Suprapubic skin (tissue), 4 donors: ENCODE measurements at places on chromosomes 6 and 20. TPM values are rescaled to one million over a fixed set of nuclear protein-coding genes. Genes with fewer than 3 reads are reported as not detected.

- no peaks in the 10 kb centered on the region for H3K36me3 ChIP-seq
- no peak overlapping the region for H3K27ac ChIP-seq
- H3K4me3 ChIP-seq = no peak overlapping the region
- H3K4me1 ChIP-seq = peaks cover 14% of the 10 kb centered on the region
- DNase-seq = no peak
- no peaks in the 10 kb centered on the region for H3K27me3 ChIP-seq
Observed at GRCh38 chr6:113352029-113352801, 504.9 kb upstream of the MARCKS start.

- H3K4me3 ChIP-seq = peak within 1 kb of the TSS; percentile 66
- H3K27me3 ChIP-seq = peaks cover 57% of the 10 kb centered on the region
- H3K4me1 ChIP-seq = peaks cover 47% of the 10 kb centered on the region
- no peaks in the 10 kb centered on the region for H3K36me3 ChIP-seq
- H3K27ac ChIP-seq = peak within 1 kb of the TSS; percentile 31
Observed at GRCh38 chr20:57266291-57267157, at the start of gene BMP7. BMP7 (minus strand) TSS chr20:57266641; CDS start chr20:57266122, 519 bp downstream.

DNA sequence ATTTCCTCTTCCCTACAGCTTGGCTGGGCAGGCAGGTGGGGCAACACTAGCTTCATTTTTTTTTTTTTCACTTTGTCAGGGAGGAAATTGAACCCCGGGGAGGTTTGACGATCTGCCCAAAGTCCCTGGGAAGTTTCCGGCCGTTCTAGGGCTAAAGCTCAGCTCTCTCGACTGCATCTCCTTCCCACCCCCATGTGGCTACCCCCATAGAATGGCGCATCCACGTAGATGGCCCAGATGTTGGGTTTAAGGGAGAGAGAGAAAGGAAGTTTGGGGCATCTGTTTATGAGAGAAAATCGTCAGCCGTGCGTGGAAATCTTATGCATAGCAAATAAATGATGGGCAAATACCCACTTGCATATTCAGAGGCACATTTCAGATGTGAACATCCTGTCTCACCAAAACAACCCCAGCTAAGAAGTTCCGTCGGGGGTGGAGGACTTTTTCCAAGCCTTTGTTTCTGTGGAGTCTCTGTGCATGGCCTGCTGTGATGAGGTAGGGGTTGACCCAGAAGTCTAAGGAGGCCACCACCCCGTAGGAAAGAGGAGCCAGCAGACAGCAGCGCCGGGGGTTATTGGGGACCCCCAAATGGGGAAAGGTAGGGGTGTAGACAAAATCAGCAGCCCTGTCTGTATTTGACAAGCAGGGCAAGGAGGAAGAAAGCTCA lies 40.5 kb upstream of the ZNF831 start:
- no peak overlapping the region for H3K27ac ChIP-seq
- H3K27me3 ChIP-seq = peaks cover 19% of the 10 kb centered on the region
- DNase-seq = no peak
- H3K4me3 ChIP-seq = no peak overlapping the region
- H3K36me3 ChIP-seq = no peaks in the 10 kb centered on the region

- no peak overlapping the region for H3K27ac ChIP-seq
- no peak for DNase-seq
- H3K4me3 ChIP-seq = no peak overlapping the region
- H3K27me3 ChIP-seq = no peaks in the 10 kb centered on the region
Observed at GRCh38 chr6:56863366-56863765, 91.5 kb upstream of the BEND6 start.

DNA sequence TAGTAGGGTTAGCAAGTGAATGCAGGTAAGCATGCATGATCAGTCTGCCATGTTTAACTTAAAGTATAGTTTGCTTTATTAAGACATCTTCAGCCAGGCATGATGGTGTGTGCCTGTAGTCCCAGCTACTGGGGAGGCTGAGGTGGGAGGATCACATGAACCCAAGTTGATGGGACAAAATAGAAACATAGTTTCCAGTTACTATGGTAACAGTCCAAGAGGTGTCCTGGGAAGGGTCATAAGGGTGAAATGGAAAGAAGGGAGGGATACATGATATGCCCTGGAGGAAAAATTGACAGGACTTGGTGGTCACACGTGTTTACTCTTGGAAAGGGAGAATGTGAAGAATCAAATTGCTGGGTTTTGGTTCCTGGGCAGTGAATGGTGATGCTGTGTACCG lies 139.6 kb downstream of the SULF2 start:
- no peaks in the 10 kb centered on the region for H3K27me3 ChIP-seq
- H3K4me1 ChIP-seq = no peaks in the 10 kb centered on the region
- peaks cover 87% of the 10 kb centered on the region for H3K36me3 ChIP-seq
- no peak overlapping the region for H3K4me3 ChIP-seq
- no peak for DNase-seq
- no peak overlapping the region for H3K27ac ChIP-seq

- H3K27ac ChIP-seq = no peak overlapping the region
- no peak overlapping the region for H3K4me3 ChIP-seq
- H3K27me3 ChIP-seq = no peaks in the 10 kb centered on the region
Observed at GRCh38 chr6:12208190-12208589, 82.0 kb upstream of the EDN1 start.

DNA sequence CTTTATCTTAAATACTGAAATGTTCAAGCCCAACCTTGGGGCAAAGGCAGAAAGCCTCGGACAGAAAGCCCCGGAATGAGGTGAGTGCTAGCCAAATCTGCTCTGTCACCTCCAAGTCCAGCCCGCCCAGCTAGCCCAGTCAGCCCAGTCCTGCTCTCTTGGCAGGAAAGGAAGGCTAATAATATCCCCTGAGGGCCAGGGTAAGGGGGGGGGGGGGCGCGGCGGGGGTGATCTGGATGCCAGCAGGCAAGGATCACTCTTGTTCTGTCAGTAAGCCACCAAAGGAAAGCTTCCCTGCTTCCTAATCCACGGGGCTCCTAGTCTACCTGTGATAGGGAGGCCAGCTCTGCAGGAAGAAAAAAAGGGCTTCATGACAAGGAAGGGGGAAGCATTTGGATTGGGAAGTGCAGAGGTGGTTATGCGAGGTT lies 1.1 kb downstream of the NDRG3 start:
- no peak for DNase-seq
- no peaks in the 10 kb centered on the region for H3K27me3 ChIP-seq
- peaks cover 20% of the 10 kb centered on the region for H3K4me1 ChIP-seq
- no peaks in the 10 kb centered on the region for H3K36me3 ChIP-seq
- H3K4me3 ChIP-seq = peak overlapping the region; percentile 89

GRCh38 chr6:107435798-107436197 lies 23.6 kb downstream of the PDSS2 start:
- no peak overlapping the region for H3K4me3 ChIP-seq
- H3K4me1 ChIP-seq = peaks cover 3% of the 10 kb centered on the region
- H3K27ac ChIP-seq = no peak overlapping the region

GRCh38 chr6:2866171-2866846 lies 24.6 kb upstream of the SERPINB1 start:
- no peaks in the 10 kb centered on the region for H3K36me3 ChIP-seq
- H3K4me3 ChIP-seq = no peak overlapping the region
- no peak overlapping the region for H3K27ac ChIP-seq
- H3K4me1 ChIP-seq = peaks cover 12% of the 10 kb centered on the region
- no peak for DNase-seq

DNA sequence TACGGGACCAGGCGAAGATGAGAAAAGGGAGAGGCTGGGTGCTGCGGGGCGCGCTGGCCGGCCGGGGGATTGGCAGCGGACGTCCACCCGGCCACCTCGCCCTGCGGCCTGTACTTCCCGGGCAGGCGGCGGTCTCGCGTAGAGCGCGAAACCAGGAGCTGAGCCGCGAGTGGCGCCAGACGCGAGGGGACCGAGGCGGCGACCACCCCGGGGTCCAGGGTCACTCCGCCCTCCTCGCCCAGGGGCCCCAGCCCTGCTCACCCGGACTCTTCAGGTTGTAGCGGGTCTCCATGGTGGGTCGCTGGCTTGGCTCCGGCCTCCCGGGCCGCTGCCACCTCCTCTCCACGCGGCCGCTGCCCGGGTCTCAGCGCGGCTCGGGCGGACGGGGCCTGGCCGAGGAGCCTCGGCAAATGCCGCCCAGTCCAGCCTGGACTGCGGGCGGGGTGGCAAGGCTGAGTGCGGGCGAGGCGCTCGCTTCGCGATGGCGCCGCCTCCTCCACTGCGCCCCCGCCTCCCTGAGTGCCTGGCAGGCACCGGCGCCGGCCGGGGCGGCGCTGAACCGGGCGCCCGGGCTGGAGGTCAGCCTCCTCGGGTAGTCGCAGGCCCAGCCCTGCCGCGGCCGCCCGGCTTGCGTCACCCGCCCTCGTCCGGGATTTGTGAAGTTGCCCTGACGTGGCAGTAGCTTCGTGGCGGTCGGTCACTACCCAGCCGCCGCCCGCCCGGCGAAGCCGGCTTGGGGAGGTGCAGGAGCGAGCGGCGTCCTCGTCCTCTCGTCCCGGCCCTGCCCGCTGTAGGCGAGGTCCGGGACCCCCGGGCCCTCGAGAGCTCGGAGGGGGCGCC lies at the start of gene UBE2J1:
Gene UBE2J1 (minus strand): TSS at position 445 of the 840 bp plus-strand sequence. CDS start 153 bp downstream, at position 292.
- H3K36me3 ChIP-seq = no peaks in the 10 kb centered on the region
- peak within 1 kb of the TSS; percentile 82 for H3K4me3 ChIP-seq
- peak within 1 kb of the TSS; percentile 97 for H3K27ac ChIP-seq
- H3K4me1 ChIP-seq = peaks cover 29% of the 10 kb centered on the region
- H3K27me3 ChIP-seq = no peaks in the 10 kb centered on the region

GRCh38 chr6:167668019-167668753 lies 158.5 kb upstream of the AFDN start:
- H3K36me3 ChIP-seq = no peaks in the 10 kb centered on the region
- peaks cover 20% of the 10 kb centered on the region for H3K27me3 ChIP-seq
- DNase-seq = no peak
- H3K4me1 ChIP-seq = no peaks in the 10 kb centered on the region
- no peak overlapping the region for H3K27ac ChIP-seq

DNA sequence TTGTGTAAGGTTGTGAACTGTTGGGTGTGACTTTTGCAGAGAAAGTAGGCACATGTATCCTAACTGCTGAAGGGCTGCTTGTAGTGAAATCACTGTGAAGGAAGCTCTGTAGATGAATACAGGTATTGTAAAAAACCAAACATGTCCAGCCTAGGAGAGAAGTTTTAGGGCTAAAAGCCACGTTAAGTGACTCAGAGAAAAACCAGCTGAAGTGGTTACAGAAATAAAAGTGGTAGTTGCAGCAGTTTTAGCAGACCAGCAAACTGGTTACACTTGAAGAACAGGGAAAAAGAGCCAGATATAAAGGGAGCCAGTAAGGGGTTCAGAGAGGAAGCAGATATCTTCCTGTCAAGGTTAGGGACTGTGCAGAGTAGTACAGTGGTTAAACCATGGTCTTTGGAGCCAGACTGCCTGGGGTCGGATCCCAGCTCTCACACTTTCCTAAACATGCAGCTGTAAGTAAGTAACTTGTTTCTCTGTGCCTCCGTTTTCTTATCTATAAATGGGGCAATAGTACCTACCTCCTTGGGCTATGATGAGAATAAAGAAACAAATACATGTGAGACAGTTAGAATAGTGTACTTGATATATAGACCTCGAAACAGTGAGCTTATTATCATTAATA lies 33.8 kb upstream of the RNF8 start:
- H3K4me1 ChIP-seq = no peaks in the 10 kb centered on the region
- peaks cover 78% of the 10 kb centered on the region for H3K36me3 ChIP-seq
- no peak for DNase-seq
- no peak overlapping the region for H3K4me3 ChIP-seq
- no peaks in the 10 kb centered on the region for H3K27me3 ChIP-seq

GRCh38 chr6:99393366-99393697 lies 663 bp downstream of the COQ3 start:
- H3K27ac ChIP-seq = no peak overlapping the region
- peak overlapping the region; percentile 87 for H3K4me3 ChIP-seq
- no peaks in the 10 kb centered on the region for H3K27me3 ChIP-seq
- no peak for DNase-seq
- H3K4me1 ChIP-seq = peaks cover 9% of the 10 kb centered on the region

- H3K36me3 ChIP-seq = no peaks in the 10 kb centered on the region
- no peak overlapping the region for H3K4me3 ChIP-seq
- no peak overlapping the region for H3K27ac ChIP-seq
- H3K4me1 ChIP-seq = peaks cover 17% of the 10 kb centered on the region
- no peak for DNase-seq
- peaks cover 48% of the 10 kb centered on the region for H3K27me3 ChIP-seq
Observed at GRCh38 chr6:26323525-26324294, 41.3 kb upstream of the BTN3A2 start.

DNA sequence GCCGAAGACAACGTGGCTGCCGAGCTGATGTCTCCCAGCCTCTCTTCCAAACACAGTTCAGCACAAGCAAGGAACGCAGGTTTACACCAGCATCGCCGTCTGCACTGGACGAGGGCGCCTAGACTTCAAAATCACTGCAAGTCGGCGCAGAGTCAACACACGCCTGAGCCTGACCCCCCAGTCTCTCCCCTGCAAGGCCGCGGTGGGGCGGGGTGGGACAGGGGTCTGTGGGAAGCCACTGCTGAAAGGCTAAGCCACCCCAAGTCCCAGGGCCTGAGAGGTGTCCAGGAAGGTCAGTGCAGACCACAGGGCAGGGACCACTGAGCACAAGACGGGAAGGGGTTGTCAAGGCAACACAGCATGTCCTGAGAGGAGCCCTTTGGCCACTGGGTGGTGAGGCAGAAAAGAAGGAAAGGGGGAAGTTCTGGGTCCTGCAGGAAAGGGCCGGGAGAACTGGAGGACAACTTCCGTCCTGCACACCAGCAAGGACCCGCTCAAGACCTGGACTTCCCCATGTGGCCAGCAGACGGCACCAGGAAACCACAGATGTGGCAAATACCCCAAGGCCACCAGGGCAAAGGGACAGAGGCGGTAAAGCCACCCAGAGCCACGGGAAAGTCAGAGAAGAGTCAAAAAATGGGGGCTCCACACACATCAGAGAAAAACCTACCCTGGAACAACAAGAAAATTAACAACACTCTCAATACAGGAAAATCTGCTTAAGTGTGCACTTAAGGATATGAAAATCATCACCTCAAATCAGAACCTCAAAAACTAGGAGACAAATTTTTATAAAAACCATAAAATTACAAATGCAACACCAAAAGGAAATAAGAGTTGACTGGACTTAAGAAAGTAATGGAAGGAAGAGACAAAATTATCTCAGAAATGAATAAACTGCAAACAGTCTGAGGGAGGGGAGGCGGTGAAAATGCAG lies 84.8 kb downstream of the TAF4 start:
- H3K4me3 ChIP-seq = no peak overlapping the region
- H3K36me3 ChIP-seq = peaks cover 45% of the 10 kb centered on the region
- H3K27ac ChIP-seq = no peak overlapping the region
- H3K27me3 ChIP-seq = no peaks in the 10 kb centered on the region
- H3K4me1 ChIP-seq = no peaks in the 10 kb centered on the region

DNA sequence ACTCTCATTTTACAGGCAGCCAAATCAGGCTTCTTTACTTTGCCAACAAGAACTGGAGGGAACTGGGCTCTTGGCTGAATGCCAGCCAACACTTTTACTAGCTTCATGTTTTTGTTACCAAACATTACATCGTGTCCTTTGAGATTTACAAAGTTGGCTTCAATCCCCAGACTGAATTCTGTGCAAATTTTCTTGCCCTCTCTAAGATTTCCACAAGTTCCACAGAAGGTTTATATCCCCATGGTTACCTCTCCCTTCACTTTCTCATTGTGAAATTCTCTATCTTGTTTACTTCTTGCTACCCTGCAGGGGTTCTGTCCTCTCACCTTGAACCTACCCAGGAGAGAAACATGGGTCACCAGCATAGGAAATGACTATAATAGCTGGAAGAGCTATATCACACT lies 37.6 kb upstream of the PLCB1 start:
- no peaks in the 10 kb centered on the region for H3K36me3 ChIP-seq
- H3K4me1 ChIP-seq = peaks cover 15% of the 10 kb centered on the region
- peak; percentile 75 for DNase-seq
- H3K4me3 ChIP-seq = no peak overlapping the region
- H3K27me3 ChIP-seq = no peaks in the 10 kb centered on the region

Gene PRL
- not detected for total RNA-seq

Gene ZC2HC1B
- total RNA-seq = not detected

Gene ELOVL2
- total RNA-seq = 0.18 TPM

Gene OR2H1
- not detected for total RNA-seq

Gene KCNK16
- total RNA-seq = not detected

Gene RIN2
- total RNA-seq = 68.2 TPM

Gene FAM162B
- total RNA-seq = 1.4 TPM

Gene VSX1
- not detected for total RNA-seq

Gene RFX6
- not detected for total RNA-seq
